Panc1 (cell line): ENCODE measurements at places on chromosomes 1 and 21. TPM values are rescaled to one million over a fixed set of nuclear protein-coding genes. Genes with fewer than 3 reads are reported as not detected.

Gene TENT5C
- total RNA-seq, result 8.9 TPM

DNA sequence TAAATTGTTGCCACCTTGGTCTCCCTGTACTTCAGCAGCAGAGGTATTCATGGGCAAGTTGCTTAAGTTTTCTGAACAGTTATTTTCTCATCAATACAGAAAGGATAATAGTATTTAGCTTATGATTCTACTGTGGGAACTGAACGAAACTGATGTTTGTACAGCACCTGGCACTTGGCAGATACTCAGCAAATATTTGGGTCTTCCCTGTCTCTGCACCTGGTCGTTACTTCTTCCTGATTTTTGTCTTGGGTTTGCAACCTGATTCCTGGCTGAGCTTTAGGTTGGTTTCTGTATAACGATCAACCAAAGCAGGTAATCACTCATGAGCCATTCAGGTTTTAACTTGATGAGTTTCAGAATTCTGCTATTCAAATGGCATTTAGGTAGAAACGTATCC is 490.6 kb downstream of the KIF26B start:
- H3K27ac ChIP-seq, result no peak overlapping the region
- H3K4me3 ChIP-seq, result no peak overlapping the region
- no peaks in the 10 kb centered on the region for H3K36me3 ChIP-seq
- no peaks in the 10 kb centered on the region for H3K27me3 ChIP-seq
- DNase-seq, result no peak

DNA sequence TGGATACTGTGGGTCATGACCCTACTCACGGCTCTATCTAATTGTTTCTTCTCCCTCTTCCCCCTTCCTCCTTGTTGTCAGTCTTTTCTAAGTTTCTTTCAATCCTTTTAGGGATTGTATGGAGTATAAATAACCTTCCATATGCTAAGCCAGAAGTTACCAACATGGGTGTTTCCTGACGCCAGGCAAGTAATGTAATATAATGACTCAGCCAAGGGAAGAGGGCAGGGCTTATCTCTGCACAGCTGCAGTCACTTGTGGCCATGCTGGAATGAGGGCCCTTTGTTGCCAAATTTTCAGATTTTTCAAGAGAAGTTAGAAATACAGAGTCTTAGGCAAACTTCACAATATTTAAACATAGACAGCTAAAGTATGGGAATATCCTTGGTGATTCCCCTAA is 194.6 kb downstream of the ST6GALNAC3 start:
- H3K27ac ChIP-seq, result no peak overlapping the region
- H3K4me1 ChIP-seq, result no peaks in the 10 kb centered on the region

DNA sequence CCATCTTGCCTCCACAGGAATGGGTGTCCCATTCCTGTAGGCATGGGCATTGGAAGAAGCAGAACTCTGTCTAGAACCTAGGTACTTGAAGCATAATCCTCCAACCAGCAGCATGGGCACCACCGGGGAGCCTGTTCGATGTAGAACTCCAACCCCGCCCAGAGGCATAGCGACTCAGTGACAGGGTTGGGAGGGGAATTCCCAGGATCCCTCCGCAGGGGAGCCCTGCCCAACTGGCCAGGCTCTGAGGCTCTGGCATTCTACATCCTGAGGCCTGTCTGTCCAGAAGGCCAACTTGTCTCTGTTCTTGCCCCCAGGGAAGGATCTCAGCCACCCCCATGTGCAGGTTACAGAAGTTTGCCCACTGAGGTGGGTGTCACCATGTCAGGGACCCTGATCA is 38.2 kb downstream of the CACNA1S start:
- DNase-seq, result no peak
- H3K4me1 ChIP-seq, result no peaks in the 10 kb centered on the region
- H3K27me3 ChIP-seq, result 0 out of 2 replicates have a peak, but pooled peaks cover 5% of the 10 kb centered on the region
- H3K27ac ChIP-seq, result no peak overlapping the region

DNA sequence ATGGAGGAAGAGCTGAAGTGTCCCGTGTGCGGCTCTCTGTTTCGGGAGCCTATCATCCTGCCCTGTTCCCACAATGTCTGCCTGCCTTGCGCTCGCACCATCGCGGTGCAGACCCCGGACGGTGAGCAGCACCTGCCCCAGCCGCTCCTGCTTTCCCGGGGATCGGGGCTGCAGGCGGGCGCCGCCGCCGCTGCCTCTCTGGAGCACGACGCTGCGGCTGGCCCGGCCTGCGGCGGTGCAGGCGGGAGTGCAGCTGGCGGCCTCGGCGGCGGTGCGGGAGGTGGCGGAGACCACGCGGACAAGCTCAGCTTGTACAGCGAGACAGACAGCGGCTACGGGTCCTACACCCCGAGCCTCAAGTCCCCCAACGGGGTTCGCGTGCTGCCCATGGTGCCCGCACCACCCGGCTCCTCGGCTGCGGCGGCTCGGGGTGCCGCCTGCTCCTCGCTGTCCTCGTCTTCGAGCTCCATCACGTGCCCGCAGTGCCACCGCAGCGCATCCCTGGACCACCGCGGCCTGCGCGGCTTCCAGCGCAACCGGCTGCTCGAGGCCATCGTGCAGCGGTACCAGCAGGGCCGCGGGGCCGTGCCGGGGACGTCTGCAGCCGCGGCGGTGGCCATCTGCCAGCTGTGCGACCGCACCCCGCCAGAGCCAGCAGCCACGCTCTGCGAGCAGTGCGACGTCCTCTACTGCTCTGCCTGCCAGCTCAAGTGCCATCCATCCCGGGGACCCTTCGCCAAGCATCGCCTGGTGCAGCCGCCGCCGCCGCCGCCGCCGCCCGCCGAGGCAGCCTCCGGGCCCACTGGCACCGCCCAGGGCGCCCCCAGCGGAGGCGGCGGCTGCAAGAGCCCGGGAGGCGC is 1.3 kb downstream of the TRIM67 start:
- no peaks in the 10 kb centered on the region for H3K36me3 ChIP-seq
- DNase-seq, result no peak
- H3K27me3 ChIP-seq, result peaks cover 19% of the 10 kb centered on the region

DNA sequence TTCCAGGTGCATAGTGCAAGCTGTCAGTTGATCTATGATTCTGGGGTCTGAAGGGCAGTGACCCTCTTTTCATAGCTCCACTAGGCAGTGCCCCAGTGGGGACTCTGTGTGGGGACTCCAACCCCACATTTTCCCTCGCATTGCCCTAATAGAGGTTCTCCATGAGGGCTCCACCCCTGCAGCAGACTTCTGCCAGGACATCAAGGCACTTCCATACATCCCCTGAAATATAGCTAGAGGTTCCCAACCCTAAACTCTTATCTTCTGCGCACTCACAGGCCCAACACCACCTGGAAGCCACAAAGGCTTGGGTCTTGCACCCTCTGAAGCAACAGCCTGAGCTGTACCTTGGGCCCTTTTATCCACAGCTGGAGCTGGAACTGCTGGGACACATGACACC is 65.7 kb upstream of the PKN2 start:
- no peaks in the 10 kb centered on the region for H3K4me1 ChIP-seq
- H3K4me3 ChIP-seq, result no peak overlapping the region
- H3K27me3 ChIP-seq, result no peaks in the 10 kb centered on the region
- no peaks in the 10 kb centered on the region for H3K36me3 ChIP-seq
- no peak for DNase-seq

Gene CDK11B
- 36.5 TPM for total RNA-seq

GRCh38 chr1:181016563-181016962 is 6.1 kb downstream of the STX6 start:
- no peaks in the 10 kb centered on the region for H3K27me3 ChIP-seq
- no peak for DNase-seq
- H3K36me3 ChIP-seq, result no peaks in the 10 kb centered on the region
- no peak overlapping the region for H3K27ac ChIP-seq
- no peak overlapping the region for H3K4me3 ChIP-seq

DNA sequence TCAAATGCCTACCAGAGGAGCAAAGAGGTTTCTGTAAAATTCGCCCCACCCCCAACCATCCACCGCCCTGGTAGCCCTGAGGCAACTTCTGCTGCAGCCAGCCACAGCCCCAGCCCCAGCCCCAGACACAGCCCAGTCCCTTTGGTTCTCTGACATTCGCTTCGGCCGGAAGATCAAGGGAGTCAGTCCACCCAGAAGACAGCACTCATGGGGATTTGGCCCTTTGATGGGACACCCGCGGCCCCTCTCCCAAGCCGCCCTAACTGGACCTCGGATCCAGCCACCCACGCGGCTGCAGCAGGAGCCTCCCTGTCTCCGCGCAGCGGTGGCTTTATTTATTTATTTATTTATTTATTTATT is 3881.0 kb downstream of the SRGAP2C start:
- H3K27ac ChIP-seq, result no peak overlapping the region
- no peaks in the 10 kb centered on the region for H3K36me3 ChIP-seq
- no peak overlapping the region for H3K4me3 ChIP-seq
- H3K27me3 ChIP-seq, result no peaks in the 10 kb centered on the region

DNA sequence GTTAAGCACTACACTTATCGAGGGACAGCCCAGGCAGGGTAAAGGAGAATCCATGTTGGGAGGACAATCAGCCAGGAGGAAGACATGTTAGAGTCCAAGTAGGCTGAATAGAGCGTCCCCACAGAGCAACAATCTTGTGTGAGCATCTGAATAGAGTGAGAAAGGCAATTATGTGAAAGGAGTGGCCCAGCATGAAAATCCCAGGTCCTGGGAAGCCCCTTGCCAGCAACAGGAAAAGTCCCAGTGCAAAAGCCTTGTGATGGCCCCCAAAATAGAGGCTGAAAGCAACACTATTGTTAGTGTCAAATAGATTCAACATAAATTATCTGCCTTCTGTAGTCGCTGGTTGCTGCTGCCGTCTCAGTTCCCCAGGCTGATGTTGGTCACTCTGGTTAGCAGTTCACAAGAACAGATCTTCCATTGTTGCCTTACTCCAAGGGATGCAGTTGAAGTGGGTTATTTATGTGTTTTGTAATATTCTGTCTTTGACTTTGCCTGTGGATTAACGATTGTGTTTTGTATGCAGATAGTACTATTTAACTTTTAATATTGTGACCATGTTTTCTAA is 12.1 kb upstream of the ABL2 start:
- no peaks in the 10 kb centered on the region for H3K4me1 ChIP-seq
- H3K4me3 ChIP-seq, result no peak overlapping the region
- no peak for DNase-seq
- H3K27ac ChIP-seq, result no peak overlapping the region

Gene RNASEL
- 1.2 TPM for total RNA-seq

Gene EFNA3
- total RNA-seq, result 2.3 TPM

Gene ALX3
- not detected for total RNA-seq

DNA sequence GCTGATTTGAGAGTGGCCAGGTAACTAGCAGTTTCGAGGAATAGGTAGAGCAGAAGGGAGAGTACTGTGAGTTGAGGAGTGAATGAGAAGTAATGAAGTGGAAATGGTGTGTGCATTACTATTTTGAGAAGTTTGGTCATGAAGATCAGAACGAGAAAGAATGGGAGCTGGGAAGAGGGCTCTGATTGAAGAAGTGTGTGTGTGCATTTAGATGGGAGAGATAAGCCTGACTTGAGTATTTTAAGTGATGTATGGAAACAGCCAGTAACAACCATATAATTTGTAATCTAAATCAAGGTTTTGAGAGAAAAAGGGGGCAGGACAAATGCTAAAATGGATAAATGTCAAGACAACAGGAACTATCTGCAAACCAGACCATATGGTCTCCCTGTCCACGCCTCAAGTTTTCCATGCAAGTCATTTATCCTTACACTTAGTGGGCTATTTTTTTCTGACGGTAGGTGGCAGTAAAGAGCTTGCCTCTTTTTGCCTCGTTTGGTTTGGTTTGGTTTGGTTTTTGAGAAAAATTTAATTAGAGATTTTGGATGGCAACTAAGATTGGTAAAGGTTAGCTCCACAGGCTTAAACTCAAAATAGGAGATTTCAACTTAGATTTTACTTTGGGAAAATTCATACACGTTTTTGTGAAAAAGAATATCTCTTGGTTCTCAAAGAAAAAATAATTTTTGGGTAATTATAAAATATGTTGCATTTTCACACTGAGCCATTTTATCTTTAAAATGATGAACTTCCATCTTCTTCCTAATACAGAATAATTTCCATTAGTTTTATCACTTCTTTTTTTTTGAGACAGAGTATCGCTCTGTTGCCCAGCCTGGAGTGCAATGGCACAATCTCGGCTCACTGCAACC is 9.5 kb upstream of the B3GALNT2 start:
- H3K27ac ChIP-seq, result no peak overlapping the region
- no peaks in the 10 kb centered on the region for H3K36me3 ChIP-seq
- no peaks in the 10 kb centered on the region for H3K4me1 ChIP-seq
- H3K4me3 ChIP-seq, result no peak overlapping the region

DNA sequence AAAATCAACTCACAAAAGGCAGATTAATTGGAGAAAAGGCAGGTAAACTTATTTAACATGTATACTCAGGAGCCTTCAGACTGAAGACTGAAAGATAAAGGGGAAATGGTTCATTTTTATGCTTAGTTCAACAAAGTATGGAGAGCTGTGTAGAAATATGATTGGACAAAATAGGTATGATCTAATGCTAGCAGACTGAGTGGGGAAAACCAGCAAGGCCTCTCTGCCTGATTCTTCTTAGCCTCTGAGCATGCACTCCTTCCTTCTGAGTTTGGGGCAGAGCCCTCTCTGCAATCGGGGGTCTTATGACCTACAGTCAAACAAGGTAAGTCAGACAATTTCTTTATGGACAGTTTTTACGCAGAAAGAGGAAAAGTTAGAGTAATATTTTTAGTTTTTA is 38.8 kb upstream of the SUCO start:
- H3K27me3 ChIP-seq, result peaks cover 3% of the 10 kb centered on the region; the same call in 1 of the 2 replicates
- H3K4me3 ChIP-seq, result no peak overlapping the region
- H3K36me3 ChIP-seq, result no peaks in the 10 kb centered on the region
- H3K27ac ChIP-seq, result no peak overlapping the region
- no peaks in the 10 kb centered on the region; the same call in 1 of the 2 replicates for H3K4me1 ChIP-seq

GRCh38 chr1:58064166-58064565 is 482.4 kb downstream of the OMA1 start:
- H3K36me3 ChIP-seq, result no peaks in the 10 kb centered on the region
- H3K27me3 ChIP-seq, result no peaks in the 10 kb centered on the region
- H3K4me1 ChIP-seq, result no peaks in the 10 kb centered on the region

Gene TADA1
- 12.3 TPM for total RNA-seq

Gene NBPF14
- total RNA-seq, result 19.7 TPM

GRCh38 chr1:67687649-67688048 is 2.6 kb downstream of the GADD45A start:
- H3K4me3 ChIP-seq, result peak overlapping the region; percentile 95
- peak overlapping the region; percentile 92 for H3K27ac ChIP-seq
- peaks cover 21% of the 10 kb centered on the region for H3K36me3 ChIP-seq
- no peaks in the 10 kb centered on the region for H3K27me3 ChIP-seq

Gene CHIT1
- not detected for total RNA-seq

GRCh38 chr1:237670302-237670701 is 220.4 kb downstream of the ZP4 start:
- no peak for DNase-seq
- H3K36me3 ChIP-seq, result no peaks in the 10 kb centered on the region
- no peak overlapping the region for H3K4me3 ChIP-seq
- H3K4me1 ChIP-seq, result no peaks in the 10 kb centered on the region
- no peak overlapping the region for H3K27ac ChIP-seq
